ENCODE measurements at places on chromosomes 6 and 20.

- DNase-seq = no peak
Observed at GRCh38 chr6:90370493-90370959, 73.9 kb upstream of the BACH2 start.

DNA sequence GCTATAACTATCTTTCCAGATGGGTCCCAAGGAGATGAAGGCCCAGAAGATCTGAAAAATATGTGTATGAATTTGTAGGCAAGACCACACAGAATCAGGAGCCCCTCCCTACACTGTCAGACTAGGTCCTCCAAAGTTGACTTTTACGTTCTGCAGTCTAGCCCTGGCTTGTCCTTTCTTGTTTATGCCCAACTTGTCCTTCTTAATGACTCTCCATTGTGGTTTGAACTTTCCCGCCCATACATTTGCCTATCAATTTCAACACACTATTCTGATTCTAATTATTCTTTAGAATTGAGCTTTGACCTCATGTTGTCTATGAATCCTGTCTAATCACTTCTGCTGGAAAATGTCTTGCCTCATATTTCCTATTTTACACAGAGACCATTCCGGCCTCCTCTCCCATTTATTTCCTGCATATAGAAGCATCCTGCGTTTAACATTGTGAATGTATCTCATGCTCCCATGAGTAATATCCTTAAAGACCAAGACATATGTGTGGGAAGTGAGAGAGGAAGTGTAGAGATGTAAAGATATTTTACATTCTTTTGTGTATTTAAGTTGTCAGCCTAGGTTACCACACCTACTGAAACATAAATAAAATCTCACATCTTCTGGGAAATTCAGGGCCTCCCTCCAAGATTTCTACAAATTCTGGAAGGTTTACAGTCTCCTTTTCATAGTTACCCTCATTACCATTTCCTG lies 348.3 kb downstream of the BCKDHB start:
- no peak for DNase-seq

GRCh38 chr20:37943033-37943432 lies 40.1 kb downstream of the VSTM2L start:
- no peak for DNase-seq

- DNase-seq = no peak
Observed at GRCh38 chr6:73774311-73774774, 78.3 kb downstream of the CD109 start.

DNA sequence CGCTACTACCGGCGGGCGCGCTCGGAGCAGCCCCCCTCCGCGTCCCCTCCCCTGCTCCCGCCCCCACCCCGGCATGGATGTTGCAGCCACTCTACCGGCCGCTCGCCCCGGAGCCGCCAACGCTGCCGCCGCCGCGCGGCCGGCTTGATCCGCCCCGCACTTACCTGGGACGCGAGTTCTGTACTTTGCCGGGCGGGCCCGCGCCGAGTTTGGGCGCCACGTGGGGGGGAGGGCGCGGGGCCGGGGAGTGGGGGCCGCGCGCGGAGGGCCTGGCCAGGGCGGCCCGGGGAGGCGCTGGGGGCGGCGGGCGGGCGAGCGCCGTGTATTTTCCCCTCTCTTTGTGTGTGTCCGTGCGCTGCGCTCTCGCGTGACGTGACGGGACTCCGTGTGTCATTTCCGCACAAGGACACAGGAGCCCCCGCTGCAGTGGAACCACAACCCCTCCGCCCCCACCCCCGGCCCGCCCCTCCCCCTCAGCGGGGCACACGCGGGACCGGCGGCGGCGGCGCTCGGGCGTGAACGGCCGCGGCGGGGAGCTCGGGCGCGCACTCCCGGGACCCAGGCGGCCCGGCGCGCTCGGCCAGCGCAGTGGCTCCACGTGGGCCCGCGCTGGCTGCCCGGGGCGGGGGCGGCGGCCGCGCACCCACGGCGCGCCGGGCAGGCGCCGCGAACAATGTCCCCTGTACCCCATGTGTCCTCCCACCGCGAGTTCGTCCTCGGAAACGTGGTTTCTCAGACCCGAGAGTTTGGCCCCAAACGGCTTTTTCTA lies at the start of gene BEND3:
BEND3 (minus strand) TSS at position 590 of the 769 bp plus-strand sequence. CDS start 16,230 bp downstream, outside the sequence.
- peak; percentile 44 for DNase-seq

GRCh38 chr6:76422511-76423213 lies 350.2 kb upstream of the IMPG1 start:
- no peak for DNase-seq

GRCh38 chr6:4134841-4135664 lies at the start of gene ECI2:
ECI2 (minus strand) TSS chr6:4135575; CDS start chr6:4135560, 15 bp downstream.
- DNase-seq = peak; percentile 72

- no peak for DNase-seq
Observed at GRCh38 chr6:127177923-127178231, 59.4 kb downstream of the RSPO3 start.

- no peak for DNase-seq
Observed at GRCh38 chr6:2441601-2442475, 196.4 kb upstream of the GMDS start.

- DNase-seq = no peak
Observed at GRCh38 chr6:50362706-50363105, 313.0 kb upstream of the DEFB112 start.

DNA sequence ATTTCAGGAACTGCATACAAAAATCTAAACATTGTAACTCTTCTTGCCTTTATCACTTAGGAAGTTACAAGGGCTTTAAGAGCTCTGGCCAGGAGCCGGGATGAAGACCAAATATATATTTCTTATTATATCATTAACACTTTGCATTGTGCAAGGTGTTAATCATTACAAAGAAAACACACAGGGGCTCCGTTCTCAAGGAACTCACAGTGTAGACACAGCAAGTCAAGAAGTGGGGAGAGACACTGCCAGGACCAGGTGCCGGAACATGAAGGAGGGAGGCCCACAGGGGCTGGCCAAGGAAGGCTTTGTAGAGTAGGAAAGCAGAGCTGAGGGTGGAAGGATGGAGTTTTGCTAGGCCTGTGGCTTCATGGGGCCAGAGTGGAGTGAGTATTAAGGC lies 17.4 kb downstream of the ITPR3 start:
- no peak for DNase-seq

- no peak for DNase-seq
Observed at GRCh38 chr6:15985379-15985959, 143.4 kb upstream of the MYLIP start.

DNA sequence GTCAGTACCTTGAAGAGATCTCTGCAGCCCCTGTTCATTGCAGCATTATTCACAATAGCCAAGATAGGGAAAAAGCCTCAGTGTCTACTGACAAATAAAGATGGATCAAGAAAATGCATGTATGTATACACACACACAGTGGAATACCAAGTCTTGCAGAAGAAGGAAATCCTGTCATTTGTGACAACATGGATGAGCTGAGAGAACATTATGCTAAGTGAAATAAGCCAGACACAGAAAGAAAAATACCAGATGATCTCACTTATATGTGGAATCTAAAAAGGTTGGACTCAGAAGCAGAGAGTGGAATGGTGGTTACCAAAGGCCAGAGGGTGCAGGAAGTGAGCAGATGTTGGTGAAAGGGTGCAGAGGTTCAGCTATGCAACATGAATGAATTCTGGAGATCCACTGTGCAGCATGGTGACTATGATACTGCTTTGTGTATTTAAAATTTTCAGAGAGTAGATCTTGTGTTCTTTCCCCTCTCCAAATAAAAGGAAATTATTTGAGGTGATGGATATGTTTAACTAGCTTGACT lies 11.0 kb upstream of the SLC22A1 start:
- DNase-seq = no peak

GRCh38 chr20:50594591-50595432 lies 84.6 kb downstream of the PTPN1 start:
- DNase-seq = no peak

GRCh38 chr20:17442588-17442987 lies 88.6 kb downstream of the BFSP1 start:
- DNase-seq = no peak

- DNase-seq = no peak
Observed at GRCh38 chr20:47672886-47673670, 112.2 kb downstream of the SULF2 start.

GRCh38 chr6:111846066-111846465 lies 27.2 kb downstream of the FYN start:
- no peak for DNase-seq

- no peak for DNase-seq
Observed at GRCh38 chr20:50843331-50844276, 48.7 kb downstream of the BCAS4 start.

DNA sequence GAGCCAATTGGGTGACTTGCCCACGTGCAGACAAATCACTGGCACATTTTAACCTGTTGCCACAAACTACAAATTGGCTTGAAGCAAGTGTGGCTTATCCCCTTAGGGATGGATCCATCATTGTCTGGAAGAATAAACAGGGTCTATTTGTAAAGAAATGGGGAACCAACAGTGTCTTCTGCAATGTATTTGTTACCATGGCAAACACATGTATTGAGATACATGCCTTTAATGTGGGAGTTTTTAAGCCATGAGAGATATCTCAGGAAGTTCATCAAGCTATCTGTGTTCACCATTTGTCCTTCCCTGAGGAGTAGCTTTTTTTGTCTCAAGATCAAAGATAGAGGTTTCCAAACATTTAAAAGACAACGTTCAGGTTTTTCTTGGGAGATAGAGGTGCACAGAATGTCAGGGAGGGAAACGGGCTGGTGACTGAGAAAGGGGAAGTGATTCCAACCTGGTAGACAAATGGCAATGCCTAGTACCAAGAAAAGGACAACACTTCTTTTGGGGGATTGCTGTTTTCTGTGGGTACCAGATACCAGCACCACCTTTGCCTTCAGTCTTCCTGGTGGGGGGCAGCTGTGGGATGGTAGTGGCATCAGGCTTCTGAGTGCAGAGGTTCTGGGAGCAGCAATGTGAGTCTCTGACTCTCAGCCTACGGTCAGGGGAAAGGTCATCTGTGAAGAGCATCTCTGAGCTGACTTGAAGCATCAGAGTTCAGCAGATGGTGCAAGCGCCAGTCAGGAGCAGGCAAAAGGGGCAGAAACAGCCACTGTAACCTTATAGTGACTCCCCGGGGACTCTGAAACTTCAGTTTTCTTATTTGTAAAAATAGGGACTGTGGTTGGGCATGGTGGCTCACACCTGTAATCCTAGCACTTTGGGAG lies 20.1 kb upstream of the BCAS1 start:
- DNase-seq = no peak

- no peak for DNase-seq
Observed at GRCh38 chr6:43761666-43762409, 8.2 kb upstream of the VEGFA start.

- DNase-seq = no peak
Observed at GRCh38 chr6:13152764-13153163, 175.6 kb downstream of the TBC1D7 start.

DNA sequence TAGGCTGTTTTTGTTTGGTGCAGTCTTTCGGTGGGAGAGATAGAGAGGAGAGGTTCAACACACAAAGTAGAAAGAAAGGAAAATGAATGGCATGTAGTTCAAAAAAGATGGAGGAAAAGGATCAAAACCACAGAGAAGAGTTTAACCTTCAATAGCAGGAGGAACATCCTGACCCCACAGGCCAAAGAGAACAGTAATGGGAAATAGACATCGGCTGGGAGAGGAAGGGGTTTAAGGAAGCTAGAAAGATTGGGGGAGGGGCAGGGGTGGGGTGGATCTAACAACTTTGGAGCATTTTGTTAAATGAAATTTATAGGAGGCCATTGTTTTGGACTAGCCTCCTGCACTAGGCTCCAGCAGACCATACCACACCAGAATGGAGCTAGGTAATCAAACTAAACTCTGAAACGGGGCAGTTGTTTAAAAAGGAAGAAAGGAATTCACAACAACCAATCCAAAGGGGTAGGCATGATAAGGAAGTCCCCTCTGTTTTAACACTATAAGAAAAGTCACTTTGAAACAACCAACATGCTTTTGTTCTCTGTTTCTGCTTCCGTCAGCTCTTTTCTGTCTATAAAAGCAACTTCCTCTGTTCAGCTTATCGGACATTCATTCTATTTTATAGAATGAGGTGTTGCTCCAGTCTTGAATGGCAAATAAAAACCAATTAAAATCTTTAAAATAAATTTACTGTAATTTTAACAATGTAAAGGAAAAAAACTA lies 82.6 kb downstream of the EPB41L2 start:
- DNase-seq = no peak

DNA sequence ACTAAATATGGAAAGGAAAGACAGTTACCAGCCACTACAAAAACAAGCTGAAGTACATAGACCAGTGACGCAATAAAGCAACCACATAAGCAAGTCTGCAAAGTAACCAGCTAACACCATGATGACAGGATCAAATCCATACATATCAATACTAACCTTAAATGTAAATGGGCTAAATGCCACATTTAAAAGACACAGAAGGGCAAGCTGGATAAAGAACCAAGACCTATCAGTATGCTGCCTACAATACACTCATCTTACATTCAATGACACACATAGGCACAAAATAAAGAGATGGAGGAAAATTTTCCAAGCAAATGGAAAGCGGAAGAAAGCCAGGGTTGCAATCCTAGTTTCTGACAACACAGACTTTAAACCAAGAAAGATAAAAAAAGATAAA lies 24.1 kb downstream of the HLA-C start:
- DNase-seq = no peak

- DNase-seq = no peak
Observed at GRCh38 chr20:15655295-15655874, 917.9 kb downstream of the KIF16B start.
